Left kidney (tissue), 8 donors: ENCODE measurements at places on chromosomes 13 and 19.
A peak's percentile ranks its signal among the peaks of the same experiment; 100 is the strongest.

DNA sequence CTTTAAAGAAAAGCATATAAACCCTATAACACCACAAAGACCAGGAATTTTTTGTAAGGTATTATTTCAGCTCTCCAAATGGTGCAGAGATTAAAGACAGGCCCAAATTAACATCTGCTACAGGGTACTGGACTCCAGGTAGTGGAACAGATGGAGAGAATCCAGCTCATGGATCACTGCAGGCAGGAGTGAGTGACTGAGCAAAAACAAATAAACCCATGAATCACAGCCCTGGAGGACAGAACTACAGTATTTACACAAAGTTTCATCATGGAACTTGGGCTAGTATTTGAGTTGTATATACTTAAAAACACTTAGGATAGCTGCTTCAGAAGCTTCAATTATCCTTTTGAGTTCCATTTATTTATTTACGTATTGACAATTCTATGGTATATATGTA, 132.8 kb upstream of the SPRY2 start:
- no peak for DNase-seq

DNA sequence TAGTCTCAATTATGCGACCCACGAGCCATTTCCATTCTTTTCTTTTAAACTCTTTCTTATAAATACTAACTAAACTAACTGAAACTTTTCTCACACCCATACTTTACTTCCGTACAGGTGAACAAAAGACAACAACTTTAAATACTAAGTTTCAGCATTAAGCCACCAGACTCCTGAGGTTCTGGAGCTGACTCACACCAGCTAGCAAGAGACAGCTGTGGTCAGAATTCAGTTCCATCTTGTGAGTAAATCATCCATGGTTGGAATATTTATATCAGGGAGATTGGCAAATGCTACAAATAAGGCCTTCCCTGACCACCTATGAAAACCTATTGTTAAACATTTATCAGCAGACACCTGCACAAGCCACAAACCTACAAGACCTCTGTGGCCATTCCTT, 897.0 kb downstream of the EFNB2 start:
- no peak for DNase-seq

DNA sequence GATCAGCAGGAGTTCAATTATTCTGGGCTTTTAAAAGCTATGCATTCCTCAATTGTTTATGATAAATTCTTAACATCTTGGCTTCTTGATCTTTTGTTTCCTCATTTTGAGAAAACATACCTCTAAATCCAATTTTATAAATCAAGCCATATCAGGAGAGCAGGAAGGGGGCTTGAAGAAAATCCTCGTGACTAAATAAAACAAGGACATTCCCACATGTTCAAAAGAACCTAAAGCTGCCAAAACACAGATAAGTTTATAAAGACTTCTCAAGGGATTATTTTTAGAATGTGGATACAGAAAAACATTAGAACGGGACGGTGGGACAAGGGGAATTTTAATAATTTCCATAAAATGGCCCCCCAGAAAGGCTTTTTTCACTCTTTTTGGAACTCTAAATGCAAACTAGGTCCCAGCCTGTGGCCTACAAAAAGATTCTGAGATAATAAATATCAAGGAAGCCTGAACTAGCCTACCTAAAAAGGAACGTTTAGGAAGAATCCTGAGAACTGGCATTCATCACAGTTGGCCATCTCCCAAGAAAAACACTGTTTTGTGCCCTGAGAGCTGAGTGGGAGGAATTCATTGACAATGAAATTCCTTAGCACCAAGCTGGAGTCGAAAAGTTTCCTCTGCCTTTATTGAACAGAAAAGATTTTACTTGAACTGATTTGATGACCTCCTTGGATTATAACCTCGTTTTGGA, 30.1 kb downstream of the ZAR1L start:
- peak; percentile 76 for DNase-seq

DNA sequence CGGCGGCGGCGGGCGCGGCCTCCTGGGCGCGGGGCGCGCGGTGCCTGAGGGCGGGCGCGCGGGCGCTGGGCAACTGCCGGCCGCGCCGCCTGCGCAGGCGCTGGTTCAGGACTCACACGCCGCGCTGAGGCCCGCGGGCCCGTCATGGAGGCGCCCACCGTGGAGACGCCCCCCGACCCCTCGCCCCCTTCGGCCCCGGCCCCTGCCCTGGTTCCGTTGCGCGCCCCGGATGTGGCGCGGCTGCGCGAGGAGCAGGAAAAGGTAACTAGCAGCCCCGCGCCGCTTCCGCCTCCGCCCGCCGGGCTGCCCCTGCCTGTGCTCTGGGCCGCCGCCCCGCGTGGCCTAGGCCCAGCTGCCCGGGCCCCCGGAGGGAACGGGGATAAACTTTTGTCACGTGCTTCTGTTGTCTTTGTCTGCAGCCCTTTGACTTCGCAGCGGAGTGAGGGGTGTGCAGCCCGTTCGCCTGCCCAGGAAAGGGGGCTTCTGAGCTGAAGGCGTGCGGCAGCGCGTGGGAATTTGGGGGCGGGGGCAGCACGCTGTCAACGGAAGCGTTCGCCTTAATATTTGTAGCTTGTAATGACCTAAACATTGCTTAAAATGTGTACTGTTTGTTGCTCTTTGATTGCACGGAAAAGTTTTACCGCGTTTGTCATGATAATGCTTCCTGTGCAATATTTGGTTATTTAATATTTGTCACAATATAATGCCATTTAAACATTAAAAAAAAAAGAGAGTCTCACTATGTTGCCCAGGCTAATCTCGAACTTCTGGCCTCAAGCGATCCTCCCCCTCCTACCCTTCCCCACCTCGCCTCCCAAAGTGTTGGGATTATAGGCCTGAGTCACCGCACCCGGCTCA, 594 bp downstream of the URI1 start:
- peak; percentile 29 for DNase-seq

DNA sequence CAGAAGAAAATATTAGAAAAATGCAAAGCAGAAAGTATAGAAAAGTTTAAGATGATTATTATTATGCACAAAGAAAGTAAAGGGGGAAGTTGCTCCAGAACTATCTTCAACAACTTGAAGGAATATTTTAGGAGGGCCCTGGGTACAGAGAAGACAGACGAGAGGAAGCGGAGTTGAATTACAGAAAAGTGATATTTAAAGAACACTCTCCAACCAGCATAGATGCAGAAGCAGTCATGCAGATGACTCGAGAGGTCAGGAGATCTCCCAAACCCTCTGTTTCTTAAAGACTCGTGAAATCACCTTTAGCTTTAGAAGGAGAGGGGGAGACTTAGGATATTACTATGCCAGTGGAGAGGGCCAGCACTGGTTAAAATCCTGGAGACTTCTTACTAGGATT, 8.5 kb upstream of the SHISA2 start:
- no peak for DNase-seq

DNA sequence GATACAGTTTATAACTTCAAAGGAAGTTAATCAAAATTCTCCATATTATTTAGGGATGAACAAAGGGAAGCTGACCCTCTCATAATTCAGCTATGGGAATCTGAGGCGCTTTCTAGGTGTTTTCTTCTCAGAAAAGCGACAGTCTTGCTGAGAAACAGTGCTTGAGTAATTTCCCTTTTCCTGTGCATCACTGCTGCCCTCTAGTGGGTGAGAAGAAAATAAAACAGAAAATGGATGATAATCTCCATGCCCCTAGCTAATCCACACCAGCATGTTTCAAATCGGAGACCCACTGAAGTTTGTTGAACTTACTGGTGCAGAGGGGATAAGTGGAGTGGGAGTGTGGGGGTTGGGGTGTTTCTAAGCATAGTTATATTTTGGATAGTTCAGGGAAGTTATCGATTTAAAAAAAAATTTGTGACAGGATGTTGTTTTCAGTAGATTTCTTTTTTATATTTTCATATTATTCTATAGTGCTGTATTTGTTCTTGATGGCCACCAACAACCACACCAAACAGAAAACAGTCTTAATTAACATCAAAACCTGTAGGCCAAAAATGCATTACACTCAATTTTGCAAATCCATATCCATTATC, 21.4 kb downstream of the LCP1 start:
- DNase-seq: peak; percentile 70

DNA sequence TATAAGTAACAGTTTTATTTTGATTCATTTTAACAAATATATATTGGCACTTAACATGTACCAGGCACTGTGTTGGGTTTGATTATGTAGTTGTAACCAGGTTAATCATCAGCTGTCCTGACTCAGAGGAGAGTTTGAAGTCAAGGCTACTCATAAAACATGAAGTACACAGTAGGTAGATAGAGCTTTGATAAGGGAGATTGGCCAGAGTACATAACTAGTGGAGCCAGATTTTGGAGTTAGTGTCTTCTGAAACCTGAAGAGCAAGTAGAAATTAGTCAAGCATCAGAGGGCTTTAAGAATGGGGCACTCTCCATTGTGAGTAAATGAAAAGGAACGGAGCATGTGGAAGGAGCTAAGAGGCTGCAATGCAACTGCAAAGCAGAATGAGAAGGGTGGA, 333.9 kb downstream of the RFC3 start:
- DNase-seq: no peak

DNA sequence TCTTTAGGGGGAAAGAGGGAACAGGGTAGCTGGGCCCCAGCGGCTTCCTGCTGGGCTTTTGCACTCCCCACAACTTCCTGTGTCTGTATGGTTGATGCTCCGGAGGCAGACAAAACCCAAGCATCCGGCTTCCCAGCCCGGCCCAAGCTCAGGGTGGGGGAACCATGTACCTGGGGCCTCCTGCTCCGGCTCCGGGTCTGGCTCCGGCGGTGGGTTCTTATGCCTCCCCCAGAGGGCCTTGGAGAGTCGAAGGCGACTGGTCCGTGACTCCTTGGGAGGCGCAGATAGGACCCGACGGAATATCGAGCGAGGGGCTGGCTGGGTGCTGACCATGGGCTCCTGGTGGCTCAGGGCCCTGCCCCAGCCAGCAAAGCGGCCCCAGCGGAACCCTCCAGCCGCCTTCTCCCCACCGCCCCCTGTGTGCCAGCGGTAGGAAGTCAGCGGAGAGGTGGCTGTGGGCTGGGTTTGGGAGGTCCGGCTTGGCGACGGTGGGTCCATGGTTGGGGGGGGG, 428 bp downstream of the RASAL3 start:
- no peak for DNase-seq

DNA sequence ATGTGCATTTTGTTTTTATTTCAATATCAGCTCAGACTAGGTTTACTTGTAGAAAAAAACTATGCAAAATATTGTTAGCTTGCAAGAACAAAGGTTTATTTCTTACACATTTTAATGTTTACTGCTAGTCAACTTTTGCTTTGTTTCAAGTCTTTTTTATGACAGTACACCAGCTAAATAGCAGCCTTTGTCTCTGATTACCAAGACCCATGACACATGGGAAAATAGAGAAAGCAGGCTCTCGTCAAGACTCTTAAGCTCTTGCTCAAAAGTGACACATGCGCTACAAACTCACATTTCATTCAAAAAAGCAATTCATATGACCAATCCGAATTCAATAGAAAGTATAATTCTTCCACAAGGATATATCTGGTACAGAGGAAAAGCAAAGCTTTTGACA, 642.3 kb upstream of the SLITRK1 start:
- DNase-seq: no peak

DNA sequence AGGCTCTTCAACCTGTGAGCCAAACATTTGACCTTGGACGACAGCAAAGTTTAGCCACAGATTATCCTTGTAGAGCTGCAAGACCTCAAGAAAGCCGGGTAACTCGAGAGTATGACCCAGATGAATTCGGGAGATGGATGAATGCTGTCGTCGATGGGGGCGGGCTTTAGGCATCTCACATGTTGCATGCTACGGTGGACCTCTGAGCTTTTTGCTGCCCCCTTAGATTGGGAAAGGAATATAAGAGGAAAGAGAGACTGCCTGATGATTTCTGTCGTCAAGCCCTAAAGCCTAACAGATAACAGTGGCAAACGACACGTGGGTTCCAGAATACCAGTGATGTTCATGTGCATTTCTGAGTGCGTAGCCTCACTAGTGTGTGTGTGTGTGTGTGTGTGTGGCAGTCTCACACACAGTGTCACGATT, 730 bp upstream of the ABCC4 start:
- no peak for DNase-seq

- DNase-seq: no peak
These were observed 9.8 kb downstream of the SIGLEC10 start for GRCh38 chr19:51407511-51408131.

DNA sequence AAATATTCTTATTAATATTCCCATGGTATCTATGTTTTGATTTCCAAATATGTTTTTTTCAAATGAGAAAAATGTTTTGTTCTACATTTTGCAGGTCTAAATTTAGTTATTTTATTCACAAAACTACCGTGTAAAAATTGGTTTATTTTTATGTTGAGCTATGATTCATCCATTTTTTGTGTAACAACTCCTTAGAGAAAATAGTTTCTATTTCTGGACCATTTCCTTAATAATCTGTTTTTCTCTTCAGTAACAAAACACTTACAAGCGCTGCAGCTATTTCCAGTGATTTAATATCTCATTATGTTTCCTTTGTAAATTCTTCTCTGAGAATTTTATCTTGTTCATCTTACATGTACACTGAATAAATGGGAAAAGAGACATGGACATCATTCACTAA, 550.7 kb upstream of the SLITRK5 start:
- DNase-seq: no peak

DNA sequence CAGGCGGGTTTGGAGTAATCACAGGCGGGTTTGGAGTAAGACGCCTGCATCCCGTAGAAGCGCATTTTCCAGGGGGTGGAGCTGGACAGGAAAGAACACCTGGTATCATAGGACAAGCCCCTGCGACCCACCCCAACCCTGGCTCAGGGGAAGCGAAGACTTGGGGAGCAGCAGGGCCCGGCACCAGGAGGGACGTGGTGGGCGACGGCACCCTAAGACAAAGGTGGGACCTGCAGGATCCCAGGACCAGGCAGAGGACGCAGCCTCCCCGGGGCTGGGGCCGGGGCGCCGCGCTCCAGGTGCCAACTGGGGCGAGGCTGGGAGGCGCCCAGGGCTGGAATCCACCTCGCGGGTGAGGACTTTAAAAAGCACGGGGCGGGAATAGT, 520 bp downstream of the ZNF600 start:
- no peak for DNase-seq

DNA sequence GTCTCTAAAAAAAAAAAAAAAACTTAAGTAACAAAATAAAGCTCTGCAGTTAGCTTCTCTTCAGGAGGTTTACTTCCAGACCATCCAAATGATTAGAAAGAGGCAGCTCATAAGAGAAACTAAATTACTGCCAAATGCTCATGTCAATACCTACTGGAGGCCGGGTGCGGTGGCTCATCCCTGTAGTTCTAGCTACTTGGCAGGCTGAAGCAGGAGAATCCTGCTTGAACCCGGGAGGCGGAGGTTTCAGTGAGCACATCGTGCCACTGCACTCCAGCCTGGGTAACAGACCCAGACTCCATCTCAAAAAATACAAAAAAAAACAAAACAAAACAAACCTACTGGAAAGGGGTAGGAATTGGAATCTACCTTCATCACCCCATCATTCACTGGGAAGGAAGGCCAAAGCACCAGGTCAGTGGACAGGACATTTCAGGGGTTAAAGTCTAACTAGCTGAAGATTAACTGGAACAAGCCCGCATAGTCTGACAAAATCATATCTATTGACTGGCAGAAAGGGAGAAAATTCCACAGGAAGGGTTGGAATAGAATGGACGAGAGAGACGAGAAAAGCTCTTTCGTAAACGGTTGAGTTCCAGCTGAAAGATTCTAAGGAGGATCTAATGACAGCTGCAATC, 1.3 kb downstream of the ZFP14 start:
- DNase-seq: no peak
